Mesenteric fat pad (tissue), 1 donor: ENCODE measurements at places on chromosomes 2 and 18. TPM values are rescaled to one million over a fixed set of nuclear protein-coding genes. Genes with fewer than 3 reads are reported as not detected.

DNA sequence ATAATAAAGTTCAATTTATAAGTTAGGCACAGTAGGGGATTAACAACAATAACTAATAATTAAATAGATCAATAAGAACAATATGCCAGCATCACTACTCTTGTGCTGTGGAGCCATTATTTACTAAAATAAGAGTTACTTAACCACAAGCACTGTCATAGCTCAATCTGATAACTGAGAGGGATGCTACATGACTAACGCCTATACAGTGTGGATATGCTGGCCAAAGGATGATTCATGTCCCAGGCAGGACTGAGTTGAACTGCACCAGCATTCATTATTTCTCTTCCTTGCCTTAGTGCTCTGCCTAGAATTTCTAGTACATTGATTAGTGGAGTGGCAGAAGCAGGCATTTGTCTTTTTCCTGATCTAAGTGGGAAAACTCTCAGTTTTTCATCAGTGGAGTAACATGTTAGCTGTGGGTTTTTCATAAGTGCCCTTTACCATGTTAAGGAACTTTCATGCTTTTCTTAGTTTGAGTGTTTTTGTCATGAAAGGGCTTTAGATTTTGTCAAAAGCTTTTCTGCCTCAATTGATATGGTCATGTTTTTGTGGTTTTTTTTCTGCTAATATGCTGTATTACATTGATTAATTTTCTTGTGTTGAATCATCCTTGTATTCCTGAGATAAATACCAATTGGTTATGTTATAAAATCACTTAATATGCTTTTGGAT is 21.7 kb downstream of the KIAA1328 start:
- no peak for DNase-seq

DNA sequence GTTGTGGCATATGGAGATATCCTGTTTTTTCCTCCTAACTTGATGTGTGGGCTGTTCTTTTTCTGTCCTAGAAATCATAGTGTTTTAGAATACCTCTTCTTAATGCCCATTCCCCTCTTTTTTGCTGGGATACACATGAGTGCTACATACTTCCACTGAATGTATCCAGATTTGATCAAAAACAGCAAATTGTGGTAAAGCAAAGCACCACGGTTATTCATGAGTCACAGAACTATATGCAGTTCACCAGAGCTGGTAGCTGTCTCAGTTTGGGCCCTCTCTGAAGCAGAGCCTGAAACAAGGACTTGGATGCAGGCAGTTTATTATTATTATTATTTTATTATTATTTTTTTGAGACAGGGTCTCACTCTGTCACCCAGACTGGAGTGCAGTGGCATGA is 69.9 kb upstream of the CTLA4 start:
- DNase-seq, result no peak

GRCh38 chr18:3083766-3084165 is 70.8 kb upstream of the LPIN2 start:
- DNase-seq, result no peak

DNA sequence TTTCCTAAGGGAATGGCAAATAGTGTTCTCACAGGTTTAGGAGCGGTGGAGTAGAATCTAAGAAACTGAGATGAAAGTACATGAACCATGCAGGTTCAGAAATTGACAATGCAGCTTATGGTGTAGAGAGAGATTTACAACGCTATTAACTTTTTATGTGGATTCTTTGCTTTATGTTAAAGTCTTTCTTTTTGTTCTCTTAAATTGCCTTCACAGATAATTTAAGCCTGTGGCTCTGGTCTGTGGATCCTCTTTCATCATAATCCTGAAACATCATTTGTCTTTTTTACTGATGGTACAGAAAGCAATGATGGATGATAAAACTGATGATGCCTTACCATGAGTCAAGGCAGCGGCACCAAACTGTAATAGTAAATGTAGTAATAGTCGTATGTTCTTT is 30.3 kb downstream of the SOCS6 start:
- DNase-seq, result no peak

- peak; percentile 28 for DNase-seq
These were observed 83.0 kb downstream of the ADD2 start for GRCh38 chr2:70684846-70685622.

- DNase-seq, result no peak
These were observed 65.1 kb downstream of the TMEM182 start for GRCh38 chr2:102826904-102827303.

DNA sequence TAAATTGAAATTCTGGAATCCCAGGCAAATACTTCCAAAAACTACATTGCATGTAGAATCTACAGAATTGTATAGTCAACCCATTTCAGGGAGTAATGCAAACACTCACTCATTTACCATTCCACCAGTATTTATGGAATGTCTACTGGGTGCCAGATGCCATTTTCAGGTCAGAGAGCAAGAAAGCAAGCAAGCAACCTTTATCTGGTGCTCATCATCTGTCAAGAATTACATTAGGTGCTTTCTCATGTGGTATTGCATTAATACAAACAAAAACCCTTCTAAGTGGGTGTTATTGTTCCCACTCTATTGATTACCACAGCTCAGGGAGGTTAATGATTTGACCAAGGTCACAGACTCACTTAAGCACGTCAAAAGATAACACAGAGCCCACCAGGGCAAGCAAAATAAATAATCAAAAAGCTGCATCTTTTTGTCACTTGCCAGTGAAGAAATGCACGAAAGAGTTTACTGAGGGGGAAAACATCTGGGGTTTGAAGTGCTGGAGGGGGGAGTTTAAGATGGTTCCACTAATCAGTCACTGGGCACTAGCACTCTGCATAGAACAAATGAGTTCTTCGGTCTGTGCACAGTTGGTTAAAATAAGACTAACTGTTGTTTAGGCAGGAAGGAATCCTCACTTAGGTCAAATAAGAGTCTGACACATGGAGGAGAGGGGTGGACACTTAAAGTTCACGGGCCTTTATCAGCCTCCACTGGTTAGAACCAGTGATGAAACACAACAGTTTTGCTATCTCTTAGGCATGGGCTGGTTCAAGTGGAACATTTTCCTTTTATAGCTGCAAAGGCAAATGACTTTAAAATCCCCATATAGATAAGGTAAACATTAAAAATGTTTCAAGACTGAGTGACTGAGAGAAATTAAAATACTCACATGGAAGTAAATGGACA is 208.8 kb downstream of the CDH2 start:
- DNase-seq, result no peak

DNA sequence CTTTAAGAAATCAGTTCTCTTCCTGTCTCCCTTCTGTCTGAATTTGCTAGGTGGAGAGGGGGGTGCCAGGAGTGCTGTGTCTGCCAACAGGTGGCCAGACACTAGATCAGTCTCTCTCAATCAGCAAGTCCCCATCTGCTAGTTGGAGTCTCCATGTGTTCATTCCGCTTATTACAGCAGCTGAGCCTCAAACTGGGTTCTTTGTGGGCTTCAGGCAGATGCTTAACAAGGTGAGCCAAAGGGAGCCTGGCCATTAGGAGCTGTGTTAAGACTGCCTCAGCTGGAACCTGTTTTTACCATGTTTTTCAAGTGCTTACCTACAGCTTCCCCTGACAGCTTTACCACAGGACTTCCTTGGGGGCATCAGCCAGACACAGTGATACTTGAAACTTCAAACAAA is 401.9 kb downstream of the LRP1B start:
- DNase-seq, result no peak

DNA sequence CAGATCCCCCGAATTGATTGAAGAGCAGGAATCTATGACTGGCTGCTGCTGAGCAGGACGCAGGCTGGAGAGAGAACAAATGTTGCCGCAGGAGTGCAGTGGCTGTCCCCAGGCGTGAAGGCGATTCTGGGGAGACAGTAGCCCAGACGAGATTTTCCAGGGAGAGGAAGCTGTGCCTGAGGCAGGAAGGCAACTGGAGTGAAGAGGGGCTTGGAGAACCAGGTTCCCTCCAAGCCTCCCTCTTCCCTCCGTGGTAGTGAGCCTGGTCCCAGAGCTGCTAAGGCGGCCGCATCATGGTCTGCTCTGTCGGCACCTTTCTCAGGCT is 1.3 kb upstream of the NPPC start:
- DNase-seq, result peak; percentile 82

- no peak for DNase-seq
These were observed 126.6 kb downstream of the UBE2E3 start for GRCh38 chr2:181106789-181107627.

GRCh38 chr18:63120620-63121019 is 198.9 kb downstream of the BCL2 start:
- DNase-seq, result no peak

DNA sequence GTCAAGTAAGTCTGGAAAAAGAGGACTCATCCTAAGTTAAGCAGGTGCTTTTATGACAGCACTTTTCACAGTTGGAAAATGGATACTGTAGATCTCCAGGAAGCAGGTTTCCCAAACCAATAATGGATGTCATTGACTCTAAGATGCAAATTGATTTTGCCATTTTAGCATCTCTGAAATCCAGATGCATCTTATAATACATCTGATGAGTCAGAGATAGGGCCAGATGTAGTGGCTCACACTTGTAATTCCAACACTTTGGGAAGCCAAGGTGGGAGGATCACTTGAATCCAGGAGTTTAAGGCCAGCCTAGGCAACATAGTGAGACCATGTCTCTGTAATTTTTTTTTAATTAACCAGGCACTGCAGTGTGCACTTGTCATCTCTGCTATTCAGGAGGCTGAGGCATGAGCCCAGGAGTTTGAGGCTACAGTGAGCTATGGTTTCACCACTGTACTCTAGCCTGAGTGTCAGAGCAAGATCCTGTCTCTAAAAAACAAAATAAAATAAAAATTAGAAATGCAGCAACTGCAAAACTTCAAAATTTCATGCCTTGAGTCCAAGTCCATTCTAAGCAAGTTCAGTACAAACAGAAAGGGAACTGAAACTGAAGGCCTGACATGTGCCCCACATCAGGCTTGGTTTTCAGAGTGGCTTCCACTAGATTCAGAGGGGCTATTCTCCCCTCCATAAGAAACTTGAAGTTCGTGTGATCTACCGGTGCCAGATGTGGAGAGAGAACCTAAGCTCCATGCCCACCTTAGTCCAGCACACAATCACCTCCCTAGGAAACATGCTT is 267.8 kb upstream of the NCKAP5 start:
- no peak for DNase-seq

GRCh38 chr2:7242189-7242867 is 325.1 kb downstream of the RNF144A start:
- DNase-seq, result no peak

DNA sequence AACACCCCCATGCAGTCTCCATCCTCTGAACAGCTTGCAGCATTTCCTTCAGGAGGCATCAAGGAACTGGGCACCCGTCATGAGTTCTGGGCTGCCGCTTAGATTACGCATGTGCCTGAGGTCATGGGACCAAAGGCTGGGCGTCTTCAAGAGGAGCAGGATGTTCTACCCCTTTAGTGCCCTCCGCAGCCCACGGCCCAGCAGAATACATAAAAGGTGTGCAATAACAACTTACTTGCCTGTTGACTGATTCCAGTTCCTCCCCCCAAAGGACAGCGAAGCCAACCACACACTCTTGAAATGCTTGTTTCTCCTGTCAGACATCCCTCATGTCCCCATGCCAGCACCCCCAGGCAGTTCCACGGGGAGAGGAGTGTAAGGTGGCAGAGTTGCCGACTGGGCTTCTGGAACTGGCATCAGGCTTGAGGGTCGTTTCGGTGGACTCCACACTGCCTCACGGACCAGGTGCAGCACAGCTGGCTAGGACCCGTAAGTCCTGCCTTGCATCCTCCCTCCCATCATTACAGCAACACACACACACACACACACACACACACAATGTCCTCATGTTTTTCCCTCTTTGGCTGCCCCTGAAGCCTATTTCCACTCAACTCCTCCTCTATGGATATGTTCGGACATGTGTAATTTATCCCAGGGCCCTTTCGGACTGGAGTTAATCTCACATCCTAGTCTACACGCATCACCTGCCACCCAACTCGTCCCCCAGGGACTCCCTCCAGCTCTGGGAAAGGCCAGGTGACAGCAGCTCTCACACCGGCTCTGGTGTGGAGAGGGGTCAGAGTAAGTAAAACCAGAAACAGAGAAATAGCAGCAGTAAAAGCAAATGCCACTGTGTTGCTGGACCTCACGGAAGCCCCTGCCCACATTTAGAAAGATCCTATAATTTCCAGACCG is 200.7 kb downstream of the BCL11A start:
- no peak for DNase-seq

- no peak for DNase-seq
These were observed 247.3 kb downstream of the RAD51AP2 start for GRCh38 chr2:17270894-17271293.

- DNase-seq, result no peak
These were observed at the start of gene B4GALT6 for GRCh38 chr18:31684279-31685096. Gene B4GALT6, minus strand, starts transcription at chr18:31684581. Its CDS starts 155 bp downstream, at chr18:31684426.

GRCh38 chr2:171762879-171763573 is 75.8 kb downstream of the DYNC1I2 start:
- DNase-seq, result no peak

GRCh38 chr2:224836263-224836662 is 120.1 kb upstream of the CCDC195 start:
- no peak for DNase-seq

- DNase-seq, result no peak
These were observed 74.6 kb downstream of the PID1 start for GRCh38 chr2:229196448-229196847.

- no peak for DNase-seq
These were observed 25.5 kb downstream of the SLC4A5 start for GRCh38 chr2:74317701-74318100.

DNA sequence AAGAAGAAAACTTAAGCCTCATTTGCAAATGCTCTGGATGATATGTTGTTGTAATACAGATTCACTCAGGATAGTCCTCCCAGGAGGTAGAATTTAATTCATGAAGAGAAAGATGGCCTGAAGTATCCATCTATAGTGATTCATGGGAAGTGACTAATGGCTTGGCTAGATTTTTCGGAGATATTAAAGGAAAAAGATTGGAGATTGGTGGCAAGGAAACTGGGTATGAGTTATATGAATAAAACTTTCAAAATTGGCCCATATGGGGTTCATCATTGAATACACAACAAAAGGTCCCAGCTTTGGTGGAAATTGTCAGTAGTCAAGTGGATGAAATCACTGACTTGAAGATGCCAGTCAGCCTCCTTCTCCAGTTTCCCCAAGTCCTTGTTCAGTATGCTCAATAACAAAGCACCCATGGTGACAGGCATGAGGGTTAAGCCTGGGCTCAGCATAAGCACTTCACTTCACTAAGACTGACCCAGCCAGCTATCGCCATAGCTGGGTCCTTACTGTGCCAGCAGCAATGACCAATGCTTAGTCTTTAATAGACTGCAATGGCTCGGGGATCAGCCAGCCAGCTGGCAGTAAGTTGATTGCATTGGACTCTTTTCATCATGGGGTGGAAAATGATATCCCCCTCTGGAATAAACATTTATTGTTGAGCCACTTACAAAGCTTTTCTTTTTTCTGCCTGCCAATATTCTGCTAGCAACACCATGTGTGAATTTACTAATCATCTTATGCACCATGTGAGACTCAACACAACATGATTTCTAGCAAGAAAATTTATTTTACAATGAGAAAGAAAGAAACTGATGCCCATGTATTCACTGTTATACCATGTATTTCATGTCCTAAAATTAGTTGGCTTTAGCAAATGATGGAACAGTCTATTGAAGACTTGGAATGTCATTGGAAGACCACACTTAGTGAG is 176.6 kb upstream of the TACR1 start:
- DNase-seq, result no peak

GRCh38 chr2:86274265-86274917 is 63.0 kb downstream of the REEP1 start:
- no peak for DNase-seq

- peak; percentile 55 for DNase-seq
These were observed 64.5 kb downstream of the TTC32 start for GRCh38 chr2:19837235-19837766.

Gene DOK6
- 1.6 TPM for total RNA-seq

Gene SERPINB4
- not detected for total RNA-seq

Gene WDR43
- 98.8 TPM for total RNA-seq

Gene HOXD12
- not detected for total RNA-seq

Gene ZSWIM2
- total RNA-seq, result 1.2 TPM

Gene NEMP2
- 6.5 TPM for total RNA-seq

Gene ENOSF1
- total RNA-seq, result 54.5 TPM
